ACHN (cell line): ENCODE measurements at places on chromosomes 12 and 14.
A peak's percentile ranks its signal among the peaks of the same experiment; 100 is the strongest.

GRCh38 chr14:70648346-70648745 lies 6.6 kb downstream of the TTC9 start:
- DNase-seq: no peak

- DNase-seq: peak; percentile 24
These were observed 2.0 kb downstream of the MAP4K5 start for GRCh38 chr14:50530358-50530757.

- peak; percentile 34 for DNase-seq
These were observed 714 bp upstream of the PSMC6 start for GRCh38 chr14:52706286-52706685.

DNA sequence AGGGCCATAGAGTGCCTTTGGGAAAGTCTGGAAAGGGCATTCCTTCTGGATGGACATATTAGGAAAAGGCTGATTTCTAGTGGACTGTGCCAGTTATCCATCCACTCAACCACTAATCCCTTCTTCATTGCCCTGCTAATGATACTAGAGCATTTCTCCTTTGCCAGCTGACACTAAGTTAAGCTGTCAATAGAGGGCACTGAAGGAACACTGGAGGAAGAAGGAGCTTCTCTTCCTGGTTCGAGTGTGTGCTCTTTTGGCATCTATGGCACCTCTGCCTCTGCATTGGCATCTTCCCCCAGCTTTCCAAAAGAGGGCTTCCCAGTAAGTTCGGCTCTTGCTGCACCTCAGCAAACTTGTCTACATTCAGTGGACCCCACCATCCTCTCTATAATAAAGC lies 165.4 kb downstream of the DERA start:
- DNase-seq: peak; percentile 76

DNA sequence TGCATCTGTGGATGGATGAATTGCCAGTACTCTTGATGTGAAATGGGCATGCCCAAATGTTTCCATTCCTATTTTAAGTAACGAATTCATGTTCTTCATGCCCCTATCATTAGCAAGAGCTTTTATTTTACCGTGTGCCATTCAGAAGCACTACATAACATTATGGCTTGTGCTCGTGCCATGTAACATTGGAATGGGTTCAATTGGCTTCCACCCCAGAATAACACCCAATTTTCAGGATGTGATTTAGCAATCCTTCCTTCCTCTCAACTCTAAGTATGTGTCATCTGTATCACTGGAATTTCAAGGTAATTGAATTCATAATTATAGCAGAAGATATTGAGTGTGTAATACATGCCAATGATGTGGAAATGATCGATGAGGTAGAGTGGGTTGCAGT lies 145.8 kb upstream of the TMPO start:
- DNase-seq: no peak

GRCh38 chr12:111494676-111495075 lies 89.0 kb downstream of the SH2B3 start:
- no peak for DNase-seq

- DNase-seq: no peak
These were observed 5.2 kb upstream of the NRDE2 start for GRCh38 chr14:90336985-90337384.

GRCh38 chr12:27644158-27644845 lies 51.9 kb upstream of the REP15 start:
- DNase-seq: no peak
